ENCODE measurements at places on chromosomes 7 and 10. TPM values are rescaled to one million over a fixed set of nuclear protein-coding genes. Genes with fewer than 3 reads are reported as not detected.

Gene ADCY1
- 4.7 TPM for total RNA-seq

Gene ZNF438
- total RNA-seq = 5.3 TPM

DNA sequence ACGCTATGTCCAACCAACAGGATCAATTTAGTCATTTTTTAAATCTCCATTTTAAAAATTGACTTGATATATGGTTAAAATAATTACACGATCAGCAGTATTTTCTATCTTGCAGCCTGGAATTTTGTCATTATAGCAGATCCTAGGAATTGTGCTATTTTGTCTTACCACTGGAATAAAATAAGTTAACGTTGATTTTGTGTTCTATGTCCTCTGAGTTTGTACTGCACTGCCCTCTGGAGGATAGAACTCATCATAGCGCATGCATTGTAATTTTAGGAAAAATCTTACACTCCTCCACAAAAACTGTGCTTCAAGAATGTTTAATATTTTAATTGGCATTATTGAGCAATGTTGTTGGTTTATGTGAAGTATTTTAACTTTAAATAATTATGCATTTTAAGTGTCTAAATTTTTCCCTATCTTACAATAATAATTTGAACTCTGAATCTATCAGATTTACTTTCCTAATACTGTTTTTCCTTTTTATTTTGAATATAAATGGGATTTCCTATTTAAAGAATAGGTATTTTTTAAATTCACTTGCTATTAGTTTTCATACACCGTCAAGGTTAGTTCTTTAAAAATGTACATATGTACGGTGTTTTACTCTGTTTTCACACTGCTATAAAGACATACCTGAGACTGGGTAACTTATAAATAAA lies 220.1 kb downstream of the PPP1R3A start:
- no peak for DNase-seq

- DNase-seq = no peak
Measured at GRCh38 chr7:76296743-76297740, 5.4 kb upstream of the HSPB1 start.

- no peak for DNase-seq
Measured at GRCh38 chr10:11144626-11145494, 127.2 kb downstream of the CELF2 start.

Gene IFIT1B
- not detected for total RNA-seq

DNA sequence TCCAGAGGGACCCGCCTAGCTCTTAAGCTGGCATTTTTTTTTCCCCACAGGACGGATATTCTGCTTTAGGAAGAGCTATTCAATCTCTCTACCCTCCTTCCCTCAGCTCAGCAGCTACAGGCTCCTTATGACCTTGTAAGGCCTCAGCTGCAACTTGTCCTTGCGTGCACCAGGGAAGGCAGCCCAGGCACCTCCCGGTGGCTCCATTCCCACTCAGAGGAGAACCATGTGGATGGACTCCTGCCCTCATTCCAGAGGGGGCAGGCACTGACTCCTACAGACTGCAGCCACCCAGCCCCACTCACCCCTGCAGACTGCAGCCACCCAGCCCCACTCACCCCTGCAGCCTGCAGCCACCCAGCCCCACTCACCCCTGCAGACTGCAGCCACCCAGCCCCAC lies 73.7 kb downstream of the ITIH5 start:
- no peak for DNase-seq

GRCh38 chr7:23907012-23907411 lies 197.0 kb downstream of the STK31 start:
- DNase-seq = no peak

DNA sequence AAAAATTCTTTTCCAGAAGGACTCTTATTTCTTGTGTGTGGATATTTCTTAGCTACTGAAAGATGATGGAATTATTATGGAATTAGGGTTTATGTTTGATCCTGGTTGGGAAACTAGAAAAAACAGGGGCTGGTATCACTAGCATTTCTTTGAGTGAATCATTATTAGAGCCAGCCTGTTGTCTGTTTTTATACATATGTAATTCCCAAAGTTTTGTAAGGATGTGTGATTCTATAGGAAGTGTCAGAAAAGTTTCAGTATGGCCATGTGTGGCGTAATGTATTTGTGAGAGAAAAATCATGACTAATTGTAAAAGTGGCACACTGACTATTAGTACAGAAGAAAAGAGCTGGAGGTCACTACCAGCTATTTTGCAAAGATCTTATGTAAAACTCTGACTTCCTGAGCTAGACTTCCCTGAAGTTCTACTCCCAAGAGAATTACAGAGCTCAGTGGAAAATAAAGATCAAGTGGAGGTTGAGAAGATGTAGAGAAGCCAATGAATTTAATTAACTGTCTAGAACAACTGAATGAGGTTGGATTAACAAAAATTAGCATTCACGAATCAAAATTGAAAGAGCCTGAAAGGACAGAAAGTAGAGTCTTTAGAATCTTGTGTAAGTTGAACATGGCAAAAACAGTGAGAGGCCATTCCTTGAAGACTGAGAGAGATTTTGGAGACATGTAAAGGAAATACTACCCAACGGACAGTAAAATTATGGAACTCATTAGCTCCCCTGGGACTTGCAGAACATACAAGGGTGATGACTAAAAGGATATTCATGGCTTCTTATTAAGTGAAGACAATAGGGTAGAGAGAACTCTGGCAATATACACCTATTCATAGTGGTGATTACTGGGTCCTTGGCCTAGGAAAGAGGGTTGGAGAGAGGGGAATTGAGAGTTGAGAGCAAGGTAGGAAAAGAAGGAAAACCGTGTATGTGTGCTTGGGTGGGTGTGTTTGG lies 12.5 kb downstream of the ZNF365 start:
- no peak for DNase-seq

GRCh38 chr10:87750001-87750671 lies 67.9 kb downstream of the ATAD1 start:
- DNase-seq = no peak

Gene SEC31B
- total RNA-seq = 26.8 TPM

Gene CHAT
- total RNA-seq = not detected

DNA sequence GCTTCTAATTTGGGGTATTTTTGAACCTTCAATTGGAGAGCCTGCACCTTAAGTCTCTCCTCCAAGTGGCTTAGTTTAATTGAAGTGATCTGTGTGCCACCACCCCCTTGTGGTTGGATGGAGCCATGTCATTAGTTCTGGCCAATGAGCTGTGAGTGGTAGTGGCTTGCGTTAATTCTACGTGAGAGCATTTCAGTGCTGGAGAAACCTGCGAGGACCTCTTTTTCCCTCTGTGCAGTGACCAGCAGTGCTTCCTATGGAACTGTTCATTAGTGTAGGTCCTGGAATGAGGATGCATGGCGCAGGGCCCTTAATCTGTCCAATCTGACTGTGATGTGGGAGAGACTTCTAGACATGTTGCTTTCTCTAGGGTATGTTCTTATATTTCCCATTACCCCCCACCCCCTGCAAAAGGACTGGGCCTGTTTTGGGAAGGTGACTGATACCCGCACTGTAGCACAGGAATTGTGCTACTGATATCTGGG lies 3.8 kb downstream of the HILPDA start:
- no peak for DNase-seq

GRCh38 chr10:76298329-76298728 lies 866.9 kb downstream of the LRMDA start:
- DNase-seq = no peak

Gene TRIM74
- total RNA-seq = 1.7 TPM

- no peak for DNase-seq
Measured at GRCh38 chr10:131994435-131994834, 12.7 kb upstream of the BNIP3 start.

DNA sequence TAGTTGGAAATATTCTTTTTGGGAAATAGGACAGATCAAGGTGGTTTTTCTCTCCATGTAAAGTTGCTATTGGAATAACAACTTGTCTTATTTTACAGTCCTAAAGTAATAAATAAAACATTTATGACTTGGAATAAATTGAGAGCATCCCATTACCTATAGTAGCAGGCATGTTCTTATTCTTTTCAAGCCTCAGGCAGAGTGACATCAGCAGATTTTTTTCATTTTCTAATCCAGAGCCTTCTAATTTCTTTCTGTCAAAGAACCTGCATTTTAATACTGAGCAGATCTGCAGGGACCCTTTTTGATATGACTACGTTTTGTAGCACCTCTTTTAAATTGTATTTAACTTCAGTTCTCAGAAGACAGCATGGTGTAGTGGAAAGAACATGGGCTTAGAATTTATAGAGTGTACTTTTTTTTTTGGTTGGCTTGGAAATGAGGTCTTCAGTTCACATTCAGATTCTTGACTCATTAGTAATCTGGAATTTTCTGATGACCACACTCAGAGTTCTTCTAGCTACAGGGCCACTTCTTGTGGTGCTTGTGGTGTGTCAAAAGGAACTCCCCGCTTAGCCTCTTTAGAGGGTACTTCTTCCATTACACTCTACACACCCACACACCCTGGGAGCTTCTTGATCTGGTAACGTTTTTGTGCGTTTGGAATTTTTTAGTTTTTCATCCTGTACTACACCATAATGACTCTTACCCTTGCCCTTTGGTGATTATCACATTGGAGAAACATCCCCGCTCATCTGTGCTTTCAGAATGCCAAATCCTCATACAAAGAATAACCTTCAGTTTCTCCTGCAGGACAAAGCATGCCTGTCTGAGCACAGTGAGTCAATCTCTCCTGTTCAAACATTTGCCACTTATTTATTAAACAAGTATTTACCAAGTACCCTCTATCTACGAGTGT lies 34.6 kb downstream of the AGK start:
- no peak for DNase-seq

DNA sequence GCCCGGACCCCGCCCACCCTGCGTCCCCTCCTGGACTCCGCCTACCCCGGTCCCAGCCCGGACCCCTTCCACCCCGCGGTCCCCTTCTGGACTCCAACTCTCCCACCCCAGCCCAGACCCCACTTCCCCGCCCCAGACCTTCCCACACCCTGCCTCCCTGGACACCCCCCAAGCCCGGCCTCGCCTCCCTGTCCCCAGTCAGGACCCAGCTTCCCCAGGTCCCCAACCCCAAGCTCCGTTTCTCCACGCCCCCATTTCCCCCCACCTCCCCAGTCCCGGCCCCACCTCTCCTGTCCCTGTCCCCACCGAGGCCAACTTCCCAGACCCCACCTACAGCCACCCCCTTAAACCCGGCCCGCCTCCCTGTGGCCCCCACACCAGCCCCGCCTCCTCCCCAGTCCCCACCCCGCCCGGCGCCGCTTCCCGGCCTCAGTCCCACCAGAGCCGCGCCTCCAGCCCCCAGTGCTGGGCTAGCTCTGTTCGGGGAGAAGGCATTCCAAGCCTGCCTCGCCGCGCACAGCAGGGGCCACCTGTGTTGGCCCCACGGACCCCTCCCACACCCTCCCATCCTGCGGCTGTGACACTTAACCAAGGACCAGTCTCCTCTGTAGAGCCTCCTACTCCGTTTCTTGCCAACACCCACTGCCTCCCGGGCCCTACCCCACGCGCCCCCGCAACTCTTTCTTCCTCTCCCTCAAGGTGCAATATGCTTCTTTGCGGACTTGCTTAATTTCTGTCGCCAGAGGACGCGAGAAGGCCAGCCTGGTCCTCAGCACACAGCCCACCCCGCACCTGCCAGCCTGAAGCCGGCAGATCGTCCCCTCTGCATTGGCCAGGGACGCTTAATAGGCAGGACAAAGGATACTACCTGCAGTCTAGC lies 736 bp upstream of the ITIH5 start:
- no peak for DNase-seq

Gene CDH23
- 2.5 TPM for total RNA-seq

GRCh38 chr7:30140456-30140855 lies 5.7 kb downstream of the MTURN start:
- no peak for DNase-seq

DNA sequence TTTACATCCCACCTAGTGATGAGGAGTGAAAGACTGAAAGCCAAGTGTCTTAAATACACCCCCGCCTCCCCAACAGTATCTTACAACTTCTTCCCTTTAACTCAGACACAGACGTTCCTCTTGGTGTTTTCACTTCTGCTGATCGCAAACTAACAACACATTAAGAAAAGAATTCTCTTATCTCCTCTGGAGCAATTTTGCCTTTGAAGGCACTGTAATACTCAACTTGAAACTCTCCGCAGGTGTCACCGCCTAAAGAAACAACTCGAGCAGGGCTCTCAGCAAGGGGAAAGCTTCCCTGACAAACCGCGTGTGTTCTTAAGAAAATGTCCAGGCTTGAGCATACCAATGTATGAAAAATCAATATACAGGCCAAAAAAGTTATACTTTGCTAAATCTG lies 452 bp downstream of the SEMA3C start:
- no peak for DNase-seq

DNA sequence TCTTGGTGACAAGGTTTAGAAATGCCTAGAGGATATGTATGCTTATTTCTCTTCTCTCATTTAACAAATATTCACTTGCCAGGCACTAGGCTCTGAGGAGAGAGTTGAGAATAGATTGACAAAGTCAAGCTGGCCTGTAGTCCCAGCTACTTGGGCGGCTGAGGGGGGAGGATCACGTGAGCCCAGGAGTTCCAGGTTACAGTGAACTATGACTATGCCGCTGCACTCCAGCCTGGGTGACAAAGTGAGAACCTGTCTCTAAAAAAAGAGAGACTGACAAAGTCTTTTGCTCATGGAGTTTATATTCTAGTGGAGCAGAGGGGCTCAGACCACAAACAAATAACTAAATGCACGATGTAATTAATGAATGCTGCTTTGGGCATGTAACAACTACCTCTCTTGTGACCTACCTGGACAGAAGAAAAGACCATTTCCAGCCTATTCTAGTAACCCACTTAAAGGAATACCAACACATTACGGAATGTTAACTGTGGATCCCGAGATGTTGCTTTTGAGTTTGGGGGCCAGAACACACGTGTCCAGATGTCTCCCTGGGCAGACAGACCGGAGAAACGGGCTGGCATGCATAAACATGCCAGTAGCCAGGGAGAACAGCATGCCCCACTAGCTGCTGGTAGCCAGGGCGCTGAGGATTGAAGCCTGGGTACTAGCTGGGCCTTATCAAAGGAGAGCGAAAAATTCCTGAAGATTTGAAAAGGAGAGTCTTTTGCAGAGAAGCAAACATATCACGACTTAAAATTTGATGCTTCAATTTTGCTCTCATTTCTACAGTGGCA lies 2.6 kb upstream of the BMPR1A start:
- DNase-seq = no peak

GRCh38 chr7:27614095-27614494 lies 48.6 kb downstream of the HIBADH start:
- no peak for DNase-seq

DNA sequence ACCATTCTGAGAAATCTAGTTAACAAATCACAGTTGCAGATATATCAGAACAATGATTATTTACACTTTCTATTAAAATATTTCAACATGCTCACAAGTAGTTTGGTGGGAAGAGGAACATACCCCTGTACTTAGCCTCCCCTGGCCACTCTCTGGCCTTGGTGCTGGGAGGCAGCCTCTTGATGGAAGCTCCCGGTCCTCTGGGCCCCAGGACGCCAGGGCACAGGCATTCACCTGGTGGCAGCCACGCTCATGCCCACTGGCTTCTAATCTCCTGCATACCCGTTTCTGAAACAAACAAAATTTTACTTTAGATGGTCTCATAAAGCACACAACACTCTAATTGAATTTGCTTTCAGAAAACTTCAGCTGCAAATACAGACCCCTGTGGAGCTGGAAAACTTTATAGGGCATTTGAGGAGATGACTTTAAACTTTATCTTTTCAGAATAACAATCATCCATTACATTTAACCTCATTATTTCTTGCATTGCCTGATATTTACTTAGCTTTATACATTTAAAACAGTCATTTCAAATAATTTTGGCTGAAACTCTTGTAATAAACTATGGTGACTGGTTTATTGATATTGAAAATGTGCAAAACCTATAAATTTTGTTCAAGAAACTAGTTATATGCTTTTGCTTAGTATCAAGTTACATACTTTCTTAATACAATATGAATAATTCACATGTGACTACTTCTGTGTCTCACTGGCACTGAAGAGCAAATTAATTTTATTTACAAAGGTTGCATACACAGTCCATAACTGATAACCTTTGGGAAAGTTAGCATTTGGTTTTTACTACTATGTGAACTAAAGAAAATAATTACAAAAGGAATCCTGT lies 30.8 kb downstream of the C10orf143 start:
- DNase-seq = no peak

Gene NPY4R
- total RNA-seq = not detected

Data from mesothelial cell of epicardium (in vitro differentiated cells).